ENCODE measurements at places on chromosomes 1 and 21.
A peak's percentile ranks its signal among the peaks of the same experiment; 100 is the strongest.

DNA sequence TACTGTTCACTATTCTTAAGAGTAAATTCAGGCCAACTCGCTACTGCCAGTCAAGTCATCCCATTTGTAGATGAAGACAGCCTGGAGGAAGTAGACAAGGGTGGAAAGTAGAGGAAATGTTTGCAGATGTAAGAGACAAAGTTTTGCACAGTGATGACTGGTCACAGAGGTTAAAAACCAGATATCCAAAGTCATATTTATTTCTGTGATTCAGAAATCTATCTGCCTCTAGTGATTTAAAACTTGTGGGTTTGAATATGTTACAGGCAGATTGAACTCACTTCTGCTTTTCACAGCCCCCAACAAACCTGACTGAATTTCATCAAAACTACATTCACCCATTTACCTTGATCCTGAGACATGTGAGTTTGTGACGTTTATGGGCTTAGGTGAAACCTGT, 484.7 kb upstream of the C1orf87 start:
- no peak for DNase-seq

DNA sequence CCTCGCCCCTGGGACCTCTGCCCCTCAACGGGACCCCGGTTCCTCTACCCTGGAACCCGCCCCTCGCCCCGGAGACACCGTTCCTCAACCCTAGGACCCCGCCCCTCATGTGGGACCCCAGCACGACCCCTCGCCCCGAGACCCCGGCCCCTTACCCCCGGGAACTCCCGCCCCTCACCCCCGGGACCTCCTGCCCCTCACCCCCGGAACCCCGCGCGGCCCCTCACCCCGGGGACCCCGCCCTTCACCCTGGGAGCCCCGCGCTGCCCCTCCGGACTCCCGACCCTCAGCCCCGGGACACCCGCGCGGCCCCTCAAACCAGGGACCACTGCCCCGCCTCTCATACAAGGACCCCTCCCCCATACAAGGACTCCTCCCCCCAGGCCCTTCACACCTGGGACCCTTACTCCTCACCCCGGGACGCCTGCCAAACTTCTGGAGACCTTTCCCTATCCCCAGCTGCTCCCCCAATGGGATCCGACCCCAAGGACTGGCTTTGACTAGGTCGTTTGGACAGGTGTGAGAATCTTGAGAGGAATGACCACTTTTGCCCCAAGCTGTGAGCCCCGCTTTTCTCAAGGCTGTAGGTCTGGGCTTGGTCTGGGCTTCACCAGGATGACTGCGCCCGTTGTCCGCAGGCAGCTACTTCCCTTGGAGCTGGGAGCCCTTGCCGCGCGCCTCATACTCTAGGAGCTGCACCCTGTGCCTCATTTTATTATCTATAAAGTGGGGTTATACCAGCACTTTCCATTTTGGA, 843 bp downstream of the DIP2A start:
- peak; percentile 60 for DNase-seq

GRCh38 chr1:204600203-204600602, 84.0 kb downstream of the MDM4 start:
- DNase-seq = no peak

DNA sequence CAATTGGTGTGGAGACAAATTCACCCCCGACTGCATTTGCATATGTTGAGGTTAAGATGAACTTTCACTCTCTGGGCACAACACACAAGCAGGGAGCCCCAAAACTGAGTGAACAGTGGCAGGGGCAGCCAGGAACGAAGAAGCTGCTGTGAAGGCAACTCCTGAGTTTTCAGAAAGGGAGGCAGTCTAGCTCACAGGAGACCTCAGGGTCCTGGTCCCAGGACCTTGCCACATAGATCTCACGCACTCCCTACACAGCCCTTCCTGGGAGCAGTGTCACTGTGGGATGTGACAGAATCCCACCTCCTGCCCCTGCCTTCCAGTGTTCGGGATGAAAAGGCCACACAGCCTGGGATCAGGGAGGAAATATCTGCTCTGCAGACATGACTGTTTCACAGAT, 60.9 kb downstream of the KCND3 start:
- no peak for DNase-seq

DNA sequence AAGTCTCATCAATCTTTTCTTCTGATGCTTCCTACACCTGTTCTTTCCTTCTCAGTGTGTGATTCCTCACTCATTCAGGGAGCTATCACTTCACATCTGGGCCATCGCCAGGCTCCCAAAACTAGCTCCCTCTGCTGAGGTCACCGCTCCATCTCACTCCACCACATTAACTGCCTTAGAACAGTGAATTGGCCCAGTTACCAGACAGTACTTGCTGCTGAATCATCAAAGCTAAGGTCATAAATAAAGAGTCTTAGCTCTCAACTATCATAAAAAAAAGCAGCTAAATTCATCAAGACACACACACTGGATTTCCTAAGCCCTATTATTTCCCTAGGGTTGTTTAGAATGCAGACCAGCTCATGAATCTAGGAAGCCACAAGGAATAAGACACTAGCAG, 18.8 kb upstream of the SRM start:
- no peak for DNase-seq

DNA sequence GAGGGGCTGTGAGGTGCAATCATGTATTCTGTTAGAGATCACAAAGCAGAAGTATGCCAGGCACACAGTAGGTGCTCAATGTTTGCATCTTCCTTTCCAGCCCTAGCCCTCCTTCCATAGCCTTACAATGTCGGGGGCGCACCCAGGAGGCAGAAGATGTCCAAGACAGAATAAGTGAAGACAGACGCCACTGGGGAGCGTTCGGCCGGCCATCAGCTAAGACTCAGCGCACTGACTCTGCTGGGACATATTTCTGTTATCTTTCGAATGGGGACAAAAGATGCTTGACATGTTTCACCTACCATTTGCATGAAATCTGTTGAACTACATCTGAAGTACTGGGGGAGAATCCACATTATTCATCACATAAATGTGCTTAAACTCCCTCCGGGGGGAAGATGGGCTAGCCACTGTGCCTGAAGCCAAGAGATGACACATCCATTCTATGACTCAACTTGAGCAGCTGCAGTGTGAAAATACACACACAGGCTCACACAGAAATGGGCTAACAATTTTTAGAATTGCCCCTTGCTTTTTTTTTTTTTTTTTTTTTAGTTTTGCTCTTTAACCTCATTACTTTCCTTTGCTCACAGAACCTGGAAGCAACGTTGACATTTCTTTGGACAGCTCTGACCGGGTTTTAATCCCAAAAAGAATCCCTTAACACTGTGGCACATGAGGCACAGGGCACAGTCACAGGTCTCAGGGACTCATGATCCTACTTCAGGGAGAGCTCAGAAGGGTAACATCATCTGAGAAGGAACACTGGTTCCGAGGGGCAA, 7.9 kb downstream of the TIAM1 start:
- DNase-seq = no peak

GRCh38 chr1:12080156-12080555, 17.1 kb downstream of the TNFRSF8 start:
- DNase-seq = no peak

- no peak for DNase-seq
Observed at GRCh38 chr1:230005040-230005439, 62.0 kb upstream of the GALNT2 start.

DNA sequence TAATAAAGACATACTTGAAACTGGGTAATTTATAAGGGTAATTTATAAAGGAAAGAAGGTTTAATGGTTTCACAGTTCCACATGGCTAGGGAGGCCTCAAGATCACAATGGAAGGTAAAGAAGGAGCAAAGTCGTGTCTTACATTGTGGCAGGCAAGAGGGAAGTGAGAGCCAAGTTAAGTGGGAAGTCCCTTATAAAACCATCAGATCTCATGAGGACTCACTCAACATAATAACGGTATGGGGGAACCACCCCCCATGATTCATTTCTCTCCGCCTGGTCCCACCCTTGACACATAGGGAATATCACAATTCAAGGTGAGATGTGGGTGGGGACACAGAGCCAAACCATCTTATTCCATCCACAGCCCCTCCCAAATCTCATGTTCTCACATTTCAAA, 76.8 kb upstream of the ZNF678 start:
- no peak for DNase-seq

GRCh38 chr1:109762821-109763645, 690 bp downstream of the EPS8L3 start:
- DNase-seq = peak; percentile 83

GRCh38 chr1:186681801-186682200, 1.6 kb upstream of the PTGS2 start:
- no peak for DNase-seq

GRCh38 chr1:53964109-53964508, 18.0 kb downstream of the LRRC42 start:
- no peak for DNase-seq

DNA sequence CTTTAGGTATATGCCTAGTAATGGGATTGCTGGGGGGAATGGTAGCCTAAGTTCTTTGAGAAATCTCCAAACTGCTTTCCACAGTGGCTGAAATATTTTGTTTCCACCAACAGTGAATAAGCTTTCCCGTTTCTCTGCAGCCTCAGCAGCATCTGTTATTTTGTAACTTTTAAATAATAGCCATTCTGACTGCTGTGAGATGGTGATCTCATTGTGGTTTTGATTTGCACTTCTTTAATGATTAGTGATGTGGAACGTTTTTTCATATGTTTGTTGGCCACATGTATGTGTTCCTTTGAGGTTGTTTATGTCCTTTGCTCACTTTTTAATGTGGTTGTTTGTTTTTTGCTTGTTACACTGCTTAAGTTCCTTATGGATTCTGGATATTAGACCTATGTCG, 237.4 kb downstream of the CENPF start:
- no peak for DNase-seq

DNA sequence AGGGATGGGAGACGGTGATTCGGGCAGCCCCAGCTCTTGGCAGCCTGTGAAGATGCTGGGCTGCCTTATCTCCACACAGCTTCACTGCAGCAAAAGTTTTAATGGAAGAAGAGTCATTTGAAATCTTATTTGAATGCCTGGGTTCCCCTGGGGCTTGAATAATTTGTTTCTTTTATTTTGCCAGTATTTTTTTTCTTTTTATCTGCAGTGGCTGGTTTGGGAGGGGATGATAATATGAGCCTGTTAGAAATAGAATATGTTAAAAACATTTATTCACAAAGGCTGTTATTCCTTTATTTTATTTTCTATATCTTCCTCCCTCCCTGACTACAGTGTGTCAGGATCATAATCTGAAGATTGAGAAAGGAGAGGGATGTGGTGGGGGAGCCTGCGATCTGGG, 103.4 kb downstream of the ARHGEF10L start:
- DNase-seq = no peak

- no peak for DNase-seq
Observed at GRCh38 chr1:54011316-54012007, 6.5 kb downstream of the LDLRAD1 start.

- DNase-seq = no peak
Observed at GRCh38 chr1:66138613-66139012, 345.9 kb downstream of the PDE4B start.

- DNase-seq = no peak
Observed at GRCh38 chr21:15250384-15250783, 185.6 kb upstream of the NRIP1 start.

DNA sequence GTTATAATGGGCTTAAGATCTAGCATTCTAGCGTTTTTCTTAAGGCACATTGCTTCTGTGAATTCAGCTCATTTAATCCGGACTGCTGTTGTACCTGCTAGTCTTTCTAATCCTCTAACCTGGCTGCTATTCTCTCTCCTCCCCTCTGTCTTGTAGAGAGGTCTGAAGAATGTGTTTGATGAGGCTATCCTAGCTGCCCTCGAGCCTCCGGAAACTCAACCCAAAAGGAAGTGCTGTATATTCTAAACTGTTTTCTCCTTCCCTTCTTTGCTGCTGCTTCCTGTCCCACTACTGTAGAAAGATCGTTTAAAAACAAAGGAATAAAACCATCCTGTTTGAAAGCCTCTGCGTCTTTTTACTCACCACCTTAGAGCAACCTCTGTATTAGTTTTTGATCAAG, 37.3 kb downstream of the CDC42 start:
- DNase-seq = no peak

DNA sequence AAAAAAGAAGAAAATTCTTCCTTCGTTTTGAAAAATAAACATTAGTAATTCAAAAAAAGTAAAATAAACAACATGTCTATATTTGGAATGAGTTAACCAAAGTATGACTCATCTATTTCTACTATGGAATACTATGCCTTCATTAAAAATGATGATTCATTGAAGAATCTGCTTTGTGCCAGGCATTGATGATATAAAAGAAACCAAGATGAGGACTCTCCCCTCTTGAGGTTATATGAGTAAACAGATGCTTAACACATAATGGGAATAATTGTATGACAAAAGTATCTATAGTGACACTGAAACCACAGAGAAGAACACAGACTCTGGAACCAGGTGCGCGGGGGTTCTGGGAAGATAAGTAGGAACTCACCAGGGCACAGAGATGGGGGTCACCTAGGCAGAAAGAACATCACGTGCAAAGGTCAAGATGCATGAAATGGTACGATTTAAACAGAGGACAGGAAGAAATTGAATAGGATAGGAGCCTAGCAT, 18.8 kb downstream of the ELF3 start:
- DNase-seq = no peak

DNA sequence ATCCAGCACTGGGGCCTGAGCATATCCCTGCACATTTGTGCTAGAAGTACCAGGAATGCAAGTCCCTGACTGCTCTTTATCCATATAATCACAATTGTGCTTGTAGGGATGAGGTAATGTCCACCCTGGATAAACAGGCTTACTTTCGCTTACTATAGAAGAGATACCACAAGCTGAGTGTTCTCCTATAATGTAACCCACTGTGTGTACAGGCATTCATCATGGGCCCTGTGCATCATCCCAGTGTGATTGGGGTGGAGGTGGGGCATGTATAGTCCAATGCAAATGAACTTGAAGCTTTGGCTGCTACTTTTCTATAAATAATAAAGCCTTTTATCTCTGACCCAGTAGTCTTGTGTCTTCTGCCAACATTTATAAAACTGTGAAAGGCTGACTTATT, 69.3 kb downstream of the MAN1A2 start:
- no peak for DNase-seq

- DNase-seq = no peak
Observed at GRCh38 chr21:27040738-27041469, 74.0 kb upstream of the ADAMTS5 start.

GRCh38 chr1:229139331-229140118, 131.4 kb upstream of the RAB4A start:
- DNase-seq = peak; percentile 39

DNA sequence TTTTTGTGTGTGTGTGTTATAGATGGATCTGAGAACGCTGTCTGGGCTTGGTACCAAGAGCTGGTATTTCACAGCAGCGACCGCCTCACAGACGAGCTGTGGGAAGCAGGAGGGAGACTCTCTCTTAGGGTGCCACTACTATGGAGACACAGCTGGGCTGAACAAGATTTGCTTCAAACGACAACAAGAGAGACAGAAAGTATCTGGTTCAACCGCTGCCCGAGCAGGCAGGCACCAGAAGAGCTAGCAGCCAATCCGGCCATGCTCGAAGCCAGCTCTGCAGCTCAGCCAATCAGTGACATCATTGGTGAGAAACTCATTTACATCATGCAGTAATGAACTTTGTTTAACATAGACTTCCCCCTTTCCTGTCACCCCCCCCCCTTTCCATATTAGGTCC, 341.3 kb downstream of the USP25 start:
- DNase-seq = no peak
